MV-4-11 (cell line): ENCODE measurements at places on chromosomes 3 and 15.

- peak; percentile 88 for DNase-seq
Observed at GRCh38 chr15:52136442-52136980, 23.9 kb upstream of the BCL2L10 start.

GRCh38 chr3:136535906-136536305, 216.3 kb downstream of the STAG1 start:
- DNase-seq = no peak

DNA sequence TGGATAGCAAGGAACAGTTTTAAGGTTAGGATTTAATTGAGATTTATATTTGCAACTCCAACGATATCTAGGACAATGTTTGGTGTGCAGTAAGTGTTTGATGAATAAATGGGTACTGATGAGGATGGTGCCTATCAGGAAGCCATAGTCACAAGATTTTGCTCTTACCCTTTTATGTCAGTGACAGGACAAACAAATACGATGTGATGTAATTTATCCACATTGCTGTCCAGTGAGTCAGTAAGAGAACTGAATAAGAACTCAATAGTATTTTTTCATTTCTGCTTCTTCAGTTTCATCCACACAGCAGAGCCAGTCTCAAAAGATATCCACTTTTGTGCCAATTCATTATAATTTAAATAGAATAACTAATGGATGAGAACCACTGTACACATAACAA, 18.5 kb downstream of the C3orf85 start:
- no peak for DNase-seq

DNA sequence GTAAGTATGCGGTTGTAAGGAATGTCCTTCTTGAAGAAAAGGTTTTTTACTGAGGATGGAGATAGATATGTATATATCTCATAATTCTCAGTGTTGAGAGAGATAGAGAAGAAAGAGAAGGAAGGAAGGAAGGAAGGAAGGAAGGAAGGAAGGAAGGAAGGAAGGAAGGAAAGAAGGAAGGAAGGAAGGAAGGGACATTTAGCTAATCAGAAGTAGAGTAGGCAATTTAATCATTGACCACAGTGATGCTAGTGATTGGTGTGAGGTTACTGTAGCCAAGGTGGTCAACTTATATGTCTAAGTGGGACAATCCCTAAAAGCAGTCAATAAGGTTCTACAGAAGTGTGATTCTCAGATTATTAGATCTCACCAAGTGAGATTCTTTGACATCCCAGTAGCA, 751.8 kb upstream of the CBLB start:
- DNase-seq = no peak

- no peak for DNase-seq
Observed at GRCh38 chr3:14602006-14602803, 49.4 kb upstream of the CCDC174 start.

- no peak for DNase-seq
Observed at GRCh38 chr3:4770561-4770960, 208.7 kb upstream of the BHLHE40 start.

DNA sequence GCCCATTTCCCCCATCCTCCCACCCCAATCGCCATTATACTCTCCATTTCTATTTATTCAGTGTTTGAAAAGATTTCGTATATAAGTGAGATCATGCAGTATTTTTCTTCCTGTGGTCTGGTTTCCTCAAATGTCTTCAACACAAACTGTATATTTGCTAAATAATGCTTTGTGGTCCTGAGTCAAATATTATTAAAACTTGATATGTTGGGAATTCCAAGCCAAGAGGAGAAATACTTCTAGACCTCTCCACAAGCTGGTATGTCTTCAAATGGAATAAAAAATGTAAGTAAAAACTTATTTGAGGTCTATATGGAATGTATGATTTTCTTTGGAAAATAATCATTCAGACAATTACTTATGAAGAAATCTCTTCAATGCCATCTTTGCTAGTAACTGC, 122.5 kb upstream of the TSC22D2 start:
- no peak for DNase-seq

- no peak for DNase-seq
Observed at GRCh38 chr3:21654662-21655061, 96.3 kb downstream of the ZNF385D start.

GRCh38 chr3:71244153-71244825, 339.2 kb downstream of the FOXP1 start:
- no peak for DNase-seq

GRCh38 chr15:83671603-83672002, 17.7 kb downstream of the ADAMTSL3 start:
- DNase-seq = no peak

GRCh38 chr15:50128266-50128665, 9.2 kb upstream of the ATP8B4 start:
- peak; percentile 83 for DNase-seq

DNA sequence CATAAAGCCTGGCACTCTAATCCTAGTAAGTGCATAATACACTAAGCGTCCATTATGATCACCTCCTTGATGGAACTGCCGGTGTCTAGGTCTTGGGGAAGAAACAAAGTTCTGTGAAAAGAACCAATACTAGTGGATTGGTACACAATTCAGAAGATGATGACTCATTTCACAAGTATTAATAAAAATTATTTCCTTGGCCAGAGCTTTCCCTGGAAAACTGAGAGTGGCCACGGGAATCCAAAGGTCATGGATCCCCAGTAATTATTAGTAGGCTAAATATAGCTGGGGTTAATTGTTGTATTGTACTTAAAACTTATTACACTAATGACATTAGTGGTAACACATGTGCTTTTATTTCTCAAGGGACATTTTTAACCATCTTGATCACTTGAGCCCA, 808.0 kb upstream of the NR2F2 start:
- no peak for DNase-seq

DNA sequence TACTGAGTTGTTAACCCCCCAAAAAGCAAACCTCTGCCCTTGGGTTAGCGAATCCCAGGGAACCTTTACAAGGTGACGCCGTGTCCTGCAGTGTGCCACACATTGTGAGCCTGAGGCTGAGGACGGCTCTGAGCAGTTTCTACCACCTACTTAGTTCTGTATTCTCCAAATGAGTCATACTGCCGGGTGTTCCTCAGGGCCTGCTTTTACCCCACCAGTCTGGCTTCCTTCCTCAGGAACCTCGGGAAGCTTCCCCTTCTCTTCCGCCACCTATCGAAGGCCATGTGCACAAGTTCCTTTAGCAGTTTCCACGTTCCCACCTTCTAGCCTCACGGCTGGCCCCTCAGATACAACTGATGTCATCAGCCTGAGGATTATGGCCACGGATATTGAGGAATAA, 384.0 kb upstream of the TPM1 start:
- DNase-seq = peak; percentile 84

GRCh38 chr15:21267671-21268395, 172.5 kb downstream of the POTEB3 start:
- DNase-seq = no peak

GRCh38 chr3:74614107-74614967, at the start of gene CNTN3:
Gene CNTN3 (minus strand): TSS chr3:74614659. CDS start chr3:74521112, 93,547 bp downstream.
- DNase-seq = no peak

GRCh38 chr3:54572197-54572895, 355.5 kb downstream of the LRTM1 start:
- DNase-seq = no peak
